ENCODE measurements at places on chromosomes 12 and 14.

DNA sequence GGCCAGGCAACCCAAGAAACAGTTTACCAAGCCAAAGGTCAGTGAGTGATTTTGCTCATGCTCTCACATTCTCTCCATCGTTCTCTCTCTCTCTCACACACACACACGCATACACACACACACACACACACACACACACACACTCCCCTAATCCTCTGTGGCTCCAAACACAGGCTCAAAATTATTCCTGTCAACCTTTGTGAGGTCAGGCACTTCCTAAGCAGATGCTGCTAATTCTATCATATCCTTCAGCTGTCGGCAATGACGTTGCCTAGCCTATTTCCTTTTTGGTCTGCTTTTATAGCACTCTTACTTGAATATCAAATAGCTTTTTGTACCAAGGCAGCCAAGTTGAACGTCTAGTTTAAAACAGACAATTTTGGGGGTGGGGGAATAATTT, 98.9 kb upstream of the EGLN3 start:
- DNase-seq = peak; percentile 62

DNA sequence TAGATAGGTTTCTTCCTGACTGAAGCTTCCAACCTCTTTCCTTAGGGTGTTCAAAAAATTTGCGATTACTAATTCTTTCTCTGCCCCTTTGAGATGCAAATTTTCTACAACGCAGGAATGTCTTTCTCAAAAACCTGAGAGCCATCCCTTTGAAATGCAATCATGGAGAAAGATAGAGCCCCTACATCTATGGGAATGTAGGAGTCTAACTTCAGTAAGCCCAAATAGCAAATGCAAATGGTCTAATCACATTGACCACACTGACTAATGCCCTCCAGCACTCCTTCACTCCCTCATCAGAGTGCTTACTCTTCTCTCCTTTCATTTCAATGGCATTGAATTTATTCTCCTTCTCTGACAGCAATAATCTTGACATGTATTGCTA, 107.1 kb downstream of the SLC6A15 start:
- DNase-seq = no peak

DNA sequence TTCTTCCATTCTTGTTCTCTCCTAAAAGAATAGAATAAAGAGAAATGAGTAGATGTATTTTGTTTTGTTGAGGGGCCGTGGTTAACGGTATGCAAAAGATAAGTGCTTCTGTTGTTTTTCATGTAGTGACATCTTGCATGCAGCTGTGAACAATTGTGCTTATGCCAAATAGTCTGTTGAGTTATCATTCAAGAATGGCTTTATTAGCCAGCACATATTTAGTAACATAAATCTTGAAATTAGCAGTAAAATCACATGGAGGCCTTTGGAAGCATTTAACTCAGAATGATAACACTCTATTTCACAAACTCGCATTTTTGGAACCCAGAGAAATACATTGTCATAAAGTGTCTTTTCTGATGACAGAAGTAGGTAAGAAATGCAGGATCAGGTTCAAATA, 1772.0 kb upstream of the FLRT2 start:
- DNase-seq = no peak

DNA sequence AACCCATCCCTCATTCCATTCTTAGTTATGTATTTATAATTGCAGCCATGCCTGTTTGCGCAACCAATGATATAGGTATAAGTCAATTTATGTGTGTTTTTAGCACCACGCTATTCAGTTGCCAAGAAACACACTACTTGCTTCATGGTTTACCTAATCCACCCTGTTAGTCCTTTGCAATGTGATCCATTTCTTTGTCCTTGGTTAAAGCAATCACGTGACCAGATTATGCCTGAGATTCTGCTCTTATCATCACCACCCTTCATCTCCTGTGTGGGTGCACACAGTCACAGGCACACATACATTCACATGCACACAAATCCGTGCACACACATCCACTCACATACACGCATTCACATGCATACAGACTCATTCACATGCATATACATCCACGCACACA, 52.3 kb upstream of the KCNA5 start:
- no peak for DNase-seq

DNA sequence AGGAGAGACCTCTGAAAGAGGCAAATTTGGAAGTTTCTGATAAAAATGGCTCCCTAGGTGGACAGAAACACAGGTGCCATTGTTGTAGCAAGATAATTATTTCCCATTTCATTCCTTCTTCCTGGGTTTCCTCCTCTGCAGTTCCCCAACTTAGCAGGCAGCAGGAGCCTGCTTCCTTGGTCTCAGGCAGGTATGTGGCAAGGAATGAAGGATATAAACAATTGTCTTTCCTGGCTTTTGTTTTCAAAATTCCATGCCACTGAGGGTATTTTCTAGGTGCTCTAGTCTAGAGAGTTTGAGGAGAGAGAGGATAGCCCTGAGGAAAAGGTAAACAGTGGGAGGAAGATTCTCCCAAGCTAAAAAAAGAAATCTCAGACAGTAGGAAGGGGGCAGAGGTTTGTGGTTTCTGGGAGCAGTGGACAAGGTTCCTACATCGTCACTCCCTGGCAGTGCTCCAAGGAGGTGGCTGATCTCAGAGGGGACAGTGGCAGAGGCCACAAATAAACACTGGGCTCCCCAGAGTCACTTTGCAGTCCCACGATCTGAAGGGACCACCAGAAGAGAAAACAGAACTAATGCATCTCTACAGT, 82.6 kb upstream of the IGF1 start:
- DNase-seq = no peak

- no peak for DNase-seq
These were observed 12.9 kb upstream of the RNASE12 start for GRCh38 chr14:20603813-20604690.

- DNase-seq = no peak
These were observed 186.6 kb upstream of the OR4E1 start for GRCh38 chr14:21860172-21860571.

GRCh38 chr12:88416155-88416554, 164.1 kb downstream of the KITLG start:
- no peak for DNase-seq

DNA sequence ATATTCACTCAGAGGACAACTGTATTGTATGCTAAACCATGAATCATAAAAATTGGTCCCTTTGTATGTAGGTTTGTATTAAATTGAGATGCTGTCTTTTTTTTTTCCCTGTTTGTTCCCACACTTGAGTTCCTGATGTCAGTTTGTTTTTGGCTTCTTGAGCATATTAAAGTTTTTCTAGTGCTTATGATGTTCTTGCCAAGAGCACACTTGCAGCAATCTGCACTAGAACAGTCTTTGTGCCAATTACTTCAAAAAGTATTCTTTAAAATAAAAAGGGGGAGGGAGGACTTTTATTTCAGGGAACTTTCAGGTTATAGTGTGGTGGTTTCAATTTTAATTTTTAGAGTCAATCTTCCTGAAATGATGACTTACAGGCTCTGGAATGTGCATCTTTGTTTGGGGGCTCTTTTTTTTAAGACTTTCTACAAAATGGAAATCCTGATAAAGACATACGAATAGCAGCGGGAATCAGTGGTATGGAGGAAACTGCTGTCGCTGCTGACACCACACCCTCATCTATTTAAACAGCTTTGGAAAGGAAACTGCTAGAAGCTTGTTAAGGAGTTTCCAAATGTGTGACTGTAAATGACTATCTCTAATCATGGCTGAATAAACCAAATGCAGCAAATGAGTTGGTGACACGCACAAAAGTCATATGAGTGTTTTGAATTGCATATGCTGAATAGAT, 188.6 kb downstream of the EGLN3 start:
- no peak for DNase-seq

DNA sequence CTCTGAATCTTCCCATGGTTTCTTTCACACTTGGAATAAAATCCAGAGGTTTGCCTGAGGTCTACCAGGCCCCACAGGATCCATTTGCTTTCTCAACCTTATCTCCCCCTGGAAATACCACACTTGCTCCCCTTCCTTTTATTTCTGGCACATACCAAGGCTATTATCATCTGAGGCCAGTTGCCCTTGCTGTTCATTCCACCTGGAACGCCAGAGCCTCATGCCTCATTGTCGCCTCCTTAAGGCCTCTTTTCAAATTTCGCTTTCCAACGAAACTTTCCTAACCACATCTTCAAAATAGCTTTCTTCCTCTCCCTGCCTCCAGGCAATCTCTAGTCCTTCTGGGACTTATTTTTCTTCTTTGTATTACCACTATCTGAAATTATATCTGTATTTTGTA, 11.2 kb upstream of the LRIG3 start:
- DNase-seq = no peak

DNA sequence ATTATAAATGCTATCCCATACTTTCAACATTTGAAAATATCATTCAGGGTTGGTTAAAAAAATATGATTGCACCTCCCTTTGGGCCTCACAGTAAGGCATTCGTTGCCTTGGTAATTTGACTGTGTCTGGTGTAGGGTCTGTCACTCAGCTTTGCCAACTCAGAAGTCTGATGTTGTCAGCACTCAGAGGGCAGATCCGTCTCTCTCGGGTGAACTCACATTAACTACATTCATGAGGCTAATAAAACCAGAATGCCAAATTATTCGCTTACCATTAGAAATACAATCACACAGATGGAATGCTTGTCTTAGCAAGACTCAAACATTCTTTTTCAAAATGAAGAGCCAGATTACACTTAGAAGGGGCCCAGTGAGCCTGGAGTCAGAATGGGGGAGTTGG, 53.0 kb downstream of the NPAS3 start:
- no peak for DNase-seq

All from right hindlimb (tissue), 1 donor.